Endothelial cell (in vitro differentiated cells): ENCODE measurements at places on chromosomes 6 and 20.
A peak's percentile ranks its signal among the peaks of the same experiment; 100 is the strongest.

DNA sequence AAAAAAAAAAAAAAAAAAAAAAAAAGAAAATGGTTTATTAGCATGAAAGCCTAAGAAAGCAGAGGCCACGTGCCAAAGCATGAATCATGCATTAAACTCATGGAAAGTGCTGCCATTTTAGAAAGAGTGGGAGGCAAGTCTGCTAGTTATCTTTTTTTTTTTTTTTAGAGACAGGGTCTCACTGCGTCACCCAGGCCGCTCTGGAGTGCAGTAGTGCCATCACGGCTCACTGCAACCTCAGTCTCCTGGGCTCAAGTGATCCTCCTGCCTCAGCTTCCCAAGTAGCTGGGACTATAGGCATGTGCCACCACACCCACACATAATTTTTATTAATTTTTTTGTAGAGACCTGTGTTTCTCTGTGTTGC lies 5.2 kb downstream of the VWA7 start:
- no peak for DNase-seq

DNA sequence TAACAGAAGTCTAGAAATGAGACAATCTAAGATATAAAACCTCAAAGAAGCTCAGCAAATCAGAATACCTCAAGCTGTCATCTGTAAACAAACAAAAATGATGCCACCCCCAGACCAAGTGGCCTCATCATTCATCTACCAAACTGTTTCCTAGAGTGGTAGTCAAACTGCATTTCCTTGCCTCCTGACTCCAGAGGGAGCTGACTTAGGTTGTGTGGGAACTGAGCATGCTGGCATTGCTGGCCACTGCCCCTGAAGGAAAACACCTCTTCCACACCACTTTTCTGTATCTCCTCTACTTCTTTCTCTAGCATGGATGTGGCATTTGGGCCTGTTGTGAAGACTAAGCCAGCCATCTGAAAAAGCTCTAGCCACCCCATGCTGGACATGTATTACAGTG lies 56.3 kb downstream of the ZHX3 start:
- no peak for DNase-seq

DNA sequence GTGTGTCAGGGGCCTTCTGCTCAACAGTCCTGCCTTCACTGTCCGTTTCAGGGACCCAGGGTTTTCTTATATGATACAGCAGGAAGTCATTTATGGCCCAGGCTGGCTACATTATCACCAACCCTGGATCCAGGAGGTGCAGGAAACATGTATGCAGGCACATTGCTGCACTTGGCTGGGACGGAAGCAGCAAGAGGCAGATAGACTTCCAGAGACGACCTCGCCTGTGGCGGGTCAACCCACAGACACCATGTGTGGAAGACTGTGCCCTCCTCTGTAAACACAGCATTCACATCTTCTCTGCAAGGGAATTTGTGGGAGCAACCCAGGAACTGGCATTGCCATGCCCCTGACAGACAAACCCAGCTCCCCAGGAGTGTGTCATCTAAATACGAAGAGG lies 43.7 kb downstream of the TBC1D7 start:
- DNase-seq = no peak

GRCh38 chr20:34431168-34431567 lies 68.1 kb downstream of the ITCH start:
- DNase-seq = no peak

DNA sequence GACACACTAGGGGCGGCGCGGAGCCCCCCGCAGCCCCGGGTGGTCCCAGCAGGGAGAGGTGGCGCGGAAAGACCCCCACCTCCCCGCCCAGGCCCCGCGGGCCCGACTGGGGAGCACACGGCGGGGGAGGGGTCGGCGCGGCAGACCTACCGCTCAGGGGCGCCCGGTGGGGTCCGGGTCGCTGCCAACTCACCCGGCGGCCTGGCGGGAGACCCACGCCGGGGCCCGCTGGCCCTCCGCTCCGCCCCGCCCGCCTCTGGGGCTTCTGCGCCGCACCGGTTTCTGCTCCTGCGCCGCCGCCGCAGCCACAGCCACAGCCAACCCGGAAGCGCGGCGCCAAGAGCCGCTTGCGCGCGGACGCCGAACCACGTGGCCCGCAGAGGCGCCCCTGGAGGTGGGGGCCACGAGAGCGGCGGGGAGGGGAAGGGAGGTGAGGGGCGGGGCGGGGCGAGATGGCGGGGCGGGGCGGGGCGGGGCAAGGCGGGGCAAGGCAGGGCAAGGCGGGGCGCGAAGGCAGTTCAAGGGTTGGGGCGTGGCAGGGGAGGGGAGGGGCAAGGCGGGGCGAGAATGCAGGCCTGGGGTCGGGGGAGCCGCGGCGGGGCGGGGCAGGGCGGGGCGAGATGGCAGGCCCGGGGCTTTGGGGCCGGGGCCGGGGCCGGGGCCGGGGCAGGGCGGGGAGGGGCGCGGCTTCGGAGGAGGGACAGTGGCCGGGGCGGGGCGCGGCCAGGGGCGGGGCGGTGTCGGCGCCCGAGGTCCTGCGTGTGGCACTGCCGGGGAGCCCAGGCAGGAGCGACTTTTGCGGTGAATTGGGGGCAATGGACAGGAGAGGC lies at the start of gene ZBTB24:
Gene ZBTB24 (minus strand): TSS at position 315 of the 830 bp plus-strand sequence. CDS start 1,193 bp downstream, outside the sequence.
- peak; percentile 86 for DNase-seq

GRCh38 chr6:40755046-40755681 lies 168.0 kb upstream of the LRFN2 start:
- no peak for DNase-seq

GRCh38 chr20:51391926-51392325 lies 150.6 kb downstream of the NFATC2 start:
- DNase-seq = no peak

DNA sequence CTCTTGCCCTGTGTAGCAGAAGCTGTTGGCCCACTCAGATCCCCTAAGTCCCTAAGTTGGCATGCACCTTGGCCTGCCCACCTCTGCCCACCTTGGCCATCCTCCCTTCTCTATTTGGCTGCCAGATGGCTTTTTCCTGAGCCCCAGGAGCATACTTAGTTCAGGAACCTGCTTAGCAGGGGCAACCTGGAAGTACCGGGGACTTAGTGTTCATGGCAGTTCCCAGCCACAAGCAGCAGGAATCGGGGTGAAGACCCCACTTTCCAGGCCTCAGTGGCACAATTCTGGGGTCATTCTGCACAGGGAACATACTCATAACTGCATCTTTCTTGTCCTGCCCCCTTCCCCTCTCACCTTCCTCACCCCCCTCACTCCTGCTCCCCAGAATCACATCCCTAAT lies 158.0 kb upstream of the PMEPA1 start:
- no peak for DNase-seq

GRCh38 chr6:151054306-151054705 lies 185.5 kb upstream of the AKAP12 start:
- no peak for DNase-seq

DNA sequence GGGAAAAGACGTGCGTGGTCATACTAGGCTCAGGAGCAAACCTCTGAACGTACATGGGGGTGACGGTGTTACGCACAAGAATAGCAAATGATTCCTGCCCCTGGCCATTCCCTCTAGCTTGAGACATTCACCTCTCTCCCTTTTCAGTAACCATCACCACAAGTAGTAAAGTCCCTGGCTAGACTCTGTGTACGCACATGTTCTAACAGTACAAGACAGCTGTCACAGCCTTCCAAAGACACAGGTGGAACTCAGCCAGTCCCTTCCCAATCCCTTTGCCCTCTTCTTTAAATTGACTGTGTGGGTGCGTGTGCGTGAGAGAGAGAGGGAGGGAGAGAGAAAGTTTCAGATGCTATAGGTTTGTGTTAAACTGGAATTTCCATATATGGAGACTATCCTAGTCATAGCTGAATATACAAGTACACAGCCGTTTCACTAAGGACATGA lies 67.3 kb downstream of the LY86 start:
- DNase-seq = no peak

- DNase-seq = no peak
These were observed 34.9 kb downstream of the BTBD3 start for GRCh38 chr20:11952639-11953038.

DNA sequence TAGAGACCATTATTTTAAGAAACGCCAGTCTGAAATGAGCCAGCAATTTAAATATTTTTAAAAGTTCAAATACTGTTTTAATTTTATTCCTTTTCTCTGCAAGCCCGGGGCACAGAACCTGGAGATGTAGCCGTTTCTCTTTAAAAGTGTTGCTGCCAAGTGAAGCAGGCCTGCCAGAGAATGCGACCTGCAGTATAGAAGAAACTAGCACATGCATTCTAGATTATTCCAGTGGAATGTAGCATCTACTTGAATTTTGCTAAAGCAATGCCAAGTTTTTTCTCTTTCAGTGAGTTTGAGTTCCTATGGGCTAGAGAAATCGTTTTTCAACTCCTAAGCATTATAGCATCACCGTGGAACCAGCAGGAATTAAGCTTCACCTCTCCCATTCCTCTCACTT lies 101.3 kb downstream of the QRSL1 start:
- DNase-seq = no peak

DNA sequence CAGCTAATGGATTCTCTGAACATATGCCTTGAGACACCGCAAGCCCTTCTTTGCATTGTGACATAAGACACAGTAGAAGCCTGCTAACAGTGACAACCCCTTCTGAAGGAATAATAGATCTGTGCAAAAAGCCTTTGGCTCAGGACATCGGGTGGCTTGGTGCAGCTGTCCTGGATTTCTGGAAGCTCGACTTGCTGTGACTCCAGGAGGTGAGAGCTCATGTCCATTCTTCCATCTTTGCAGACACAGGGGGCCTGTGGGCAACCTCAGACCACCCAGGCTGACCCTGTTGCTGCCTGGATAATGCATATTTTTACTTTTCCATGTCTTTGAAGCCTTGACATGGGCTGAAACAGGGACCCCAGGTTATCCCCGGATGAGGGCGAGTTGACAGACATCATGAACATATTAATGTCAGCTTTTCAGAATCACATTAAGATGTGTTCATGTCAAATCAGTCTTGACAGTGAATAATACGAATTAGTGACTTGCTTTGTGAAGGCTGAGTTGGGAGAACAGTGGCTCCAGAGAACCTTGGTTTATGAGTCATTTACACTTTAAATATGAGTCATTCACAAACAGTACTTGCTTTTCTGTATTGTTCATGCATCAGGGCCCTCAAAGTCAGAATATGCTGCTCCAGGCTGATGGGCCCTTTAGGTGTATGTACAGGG lies 66.8 kb upstream of the IYD start:
- no peak for DNase-seq
